ENCODE measurements at places on chromosomes 5 and 9.

DNA sequence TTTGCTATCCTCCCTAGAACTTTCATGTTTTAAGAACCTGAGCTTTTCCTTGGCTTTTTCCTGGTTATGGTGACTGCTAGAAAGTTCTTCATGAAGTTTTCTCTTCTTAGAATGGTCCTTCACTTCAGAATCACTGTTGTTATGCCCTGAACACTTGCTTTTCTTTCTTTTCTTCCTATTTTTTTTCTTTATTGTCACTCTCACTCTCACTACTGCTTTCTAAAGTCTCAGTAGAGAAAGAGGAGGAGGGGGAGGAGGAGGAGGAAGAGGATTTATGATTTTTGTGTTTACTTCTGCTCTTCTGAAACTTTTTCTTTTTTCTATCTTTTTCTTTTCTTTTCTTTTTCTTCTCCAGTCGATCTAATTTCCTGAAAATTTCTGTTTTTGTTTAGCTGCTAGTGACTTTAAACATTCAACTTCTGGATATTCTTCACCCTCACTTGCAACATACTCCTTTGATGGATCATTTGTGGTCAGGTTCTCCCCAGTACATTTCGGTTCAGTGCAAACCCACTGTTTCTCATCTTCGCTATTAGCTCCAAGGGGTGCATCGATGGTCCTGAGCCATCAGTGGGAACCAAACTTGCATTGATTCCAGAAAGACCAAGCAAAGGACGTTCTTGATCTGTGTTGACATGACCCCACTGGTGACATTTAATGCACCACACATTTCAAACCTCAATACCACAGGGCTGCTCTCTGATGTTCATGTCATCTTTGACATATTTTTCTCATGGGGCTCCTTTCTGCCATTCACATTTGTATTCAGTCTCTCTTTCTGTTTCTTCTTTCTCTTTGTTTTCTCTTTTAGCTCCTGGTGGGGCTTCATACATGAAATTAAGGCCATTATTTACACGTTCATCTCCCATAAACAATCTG is 81.6 kb upstream of the HAND1 start:
- DNase-seq, result no peak

DNA sequence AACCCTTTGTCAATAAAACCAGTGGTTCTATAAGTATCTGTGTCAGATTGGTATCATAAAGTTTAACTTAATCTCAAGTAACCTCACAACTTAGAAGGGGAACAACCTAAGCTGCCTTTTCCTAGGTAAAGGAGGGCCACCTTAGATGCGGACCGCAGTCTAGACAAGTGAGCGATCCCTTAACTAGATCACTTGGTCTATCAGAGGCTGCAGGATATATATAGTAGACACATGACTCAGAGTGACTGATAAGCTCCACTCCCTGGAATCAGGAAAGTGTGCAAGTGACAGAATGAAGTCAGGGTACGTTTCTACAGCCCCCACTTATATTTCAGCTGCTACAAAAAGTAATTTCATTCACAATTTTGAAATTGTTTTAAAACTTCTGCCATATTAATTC is 7.4 kb downstream of the REEP5 start:
- no peak for DNase-seq

GRCh38 chr9:126376311-126377175 is 49.9 kb downstream of the MVB12B start:
- no peak for DNase-seq

DNA sequence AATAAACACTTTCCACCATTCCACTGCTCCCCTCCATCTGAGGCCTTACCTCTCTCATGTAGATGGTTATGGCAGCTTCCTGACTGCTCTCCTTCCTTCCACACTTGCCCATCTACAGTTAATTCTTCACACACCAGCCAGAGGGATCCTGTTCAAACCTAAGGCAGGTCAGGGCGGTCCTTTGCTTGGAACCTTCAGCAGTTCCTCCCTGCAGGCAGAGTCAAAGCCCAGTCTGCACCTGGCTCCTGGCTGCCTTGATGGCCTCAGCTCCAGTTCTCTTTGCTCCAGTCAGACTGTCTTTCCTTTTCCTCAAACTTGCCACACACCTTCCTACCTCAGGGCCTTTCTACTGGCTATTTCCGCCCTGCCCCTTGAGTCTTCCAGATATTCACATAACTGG is 30.2 kb upstream of the NR3C1 start:
- no peak for DNase-seq

DNA sequence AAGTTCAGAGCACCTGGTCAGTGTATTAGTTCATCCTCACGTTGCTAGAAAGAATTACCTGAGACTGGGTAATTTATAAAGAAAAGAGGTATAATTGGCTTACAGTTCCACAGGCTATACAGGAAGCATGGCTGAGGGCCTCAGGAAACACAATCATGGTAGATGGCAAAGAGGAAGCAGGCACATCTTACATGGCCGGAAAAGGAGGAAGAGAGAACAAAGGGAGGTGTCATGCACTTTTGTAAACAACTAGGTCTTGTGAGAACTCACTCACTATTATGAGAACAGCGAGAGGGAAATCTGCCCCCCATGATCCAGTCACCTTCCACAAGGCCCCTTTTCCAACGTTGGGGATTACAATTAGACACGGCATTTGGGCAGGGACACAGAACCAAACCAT is 28.8 kb upstream of the CAVIN4 start:
- DNase-seq, result no peak

GRCh38 chr5:131389096-131389868 is 125.4 kb downstream of the CDC42SE2 start:
- DNase-seq, result no peak

- peak; percentile 48 for DNase-seq
Observed at GRCh38 chr5:343461-344401, 22.2 kb downstream of the AHRR start.

GRCh38 chr5:170161069-170161468 is 55.4 kb downstream of the FOXI1 start:
- peak; percentile 13 for DNase-seq

GRCh38 chr5:94288937-94289336 is 329.5 kb downstream of the KIAA0825 start:
- peak; percentile 22 for DNase-seq

- DNase-seq, result no peak
Observed at GRCh38 chr5:128711216-128711615, 173.2 kb upstream of the FBN2 start.

GRCh38 chr9:110738982-110739381 is 70.4 kb downstream of the MUSK start:
- no peak for DNase-seq

DNA sequence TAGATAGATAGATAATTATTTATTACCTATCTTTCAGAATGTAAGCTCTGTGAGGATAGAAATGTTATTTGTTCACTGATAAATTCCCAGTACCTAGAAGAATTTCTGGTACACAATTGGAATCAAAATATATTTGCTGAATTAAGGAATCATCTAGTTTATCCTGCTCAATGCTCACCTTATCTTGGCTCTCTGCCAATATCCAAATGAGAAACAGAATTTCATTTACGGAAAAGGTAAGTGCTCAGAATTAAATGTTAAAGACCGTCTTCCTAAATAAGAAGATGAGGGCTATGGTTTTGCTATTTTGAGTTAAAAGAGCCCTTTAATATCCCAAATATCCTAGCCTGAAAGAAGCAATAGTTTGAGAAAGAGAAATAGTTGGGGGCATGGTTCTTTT is 232.1 kb upstream of the PDE4D start:
- no peak for DNase-seq

- DNase-seq, result no peak
Observed at GRCh38 chr5:96260009-96260408, 173.0 kb downstream of the PCSK1 start.

DNA sequence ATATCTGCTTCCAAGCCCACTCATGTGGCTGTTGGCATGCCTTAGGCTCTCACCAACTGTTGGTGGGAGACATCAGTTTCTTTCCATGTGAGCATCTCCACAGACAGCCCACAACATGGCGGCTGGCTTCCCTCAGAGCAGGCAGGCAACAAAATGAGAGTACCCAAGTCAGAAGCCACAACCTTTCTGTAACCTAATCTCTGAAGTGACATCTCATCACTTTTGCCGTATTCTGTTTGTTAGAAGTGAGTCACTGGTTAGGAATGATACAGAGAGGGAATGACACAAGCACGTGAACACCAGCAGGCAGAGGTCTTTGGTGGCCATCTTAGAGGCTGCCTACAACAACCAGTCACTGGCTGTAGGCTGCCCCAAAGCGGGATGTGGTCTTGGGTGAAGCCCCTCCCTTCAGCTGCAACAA is 88.6 kb upstream of the RASGRF2 start:
- no peak for DNase-seq

GRCh38 chr5:38316544-38317224 is 58.3 kb downstream of the EGFLAM start:
- peak; percentile 13 for DNase-seq

GRCh38 chr9:133811471-133811870 is 73.3 kb upstream of the SARDH start:
- DNase-seq, result no peak

DNA sequence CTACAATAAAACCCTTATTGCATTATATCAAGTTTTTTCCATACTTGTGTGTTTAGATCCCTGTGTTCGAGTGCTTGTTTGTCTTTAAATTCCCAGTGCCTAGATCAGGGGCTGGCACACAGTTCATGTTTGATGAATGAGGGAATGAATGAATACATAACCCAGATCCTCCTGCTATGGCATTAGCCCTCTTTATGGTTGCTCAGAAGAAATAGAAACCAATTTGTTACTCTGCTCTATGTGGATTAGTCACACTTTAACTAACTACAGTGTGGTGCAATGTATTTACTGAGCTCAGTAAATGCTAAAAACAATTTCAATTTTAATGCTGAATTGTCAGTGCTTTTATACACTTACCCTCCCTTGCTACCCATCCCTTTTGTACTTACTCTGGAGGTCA is 16.4 kb upstream of the GALNT10 start:
- DNase-seq, result no peak

DNA sequence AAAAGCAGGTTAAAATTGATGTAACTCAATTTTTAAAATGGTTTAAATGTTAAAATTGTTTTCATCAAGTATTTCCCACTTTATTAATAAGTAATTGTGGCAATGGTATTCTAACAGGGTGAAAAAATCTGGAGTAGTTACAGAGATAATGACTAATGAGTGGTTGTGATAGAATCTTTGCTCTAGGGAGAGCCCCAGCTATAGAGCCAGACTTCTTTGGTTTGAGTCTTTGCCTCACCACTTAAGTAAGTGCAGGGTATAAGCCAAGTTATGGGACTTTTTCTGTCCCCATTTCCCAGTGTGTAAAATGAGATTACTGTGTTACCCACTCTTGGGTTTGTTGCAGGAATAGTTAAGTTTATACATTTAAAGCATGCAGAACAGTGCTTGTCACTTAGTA is 158.1 kb downstream of the FER start:
- no peak for DNase-seq

GRCh38 chr5:129807162-129807814 is 59.4 kb downstream of the MINAR2 start:
- no peak for DNase-seq

DNA sequence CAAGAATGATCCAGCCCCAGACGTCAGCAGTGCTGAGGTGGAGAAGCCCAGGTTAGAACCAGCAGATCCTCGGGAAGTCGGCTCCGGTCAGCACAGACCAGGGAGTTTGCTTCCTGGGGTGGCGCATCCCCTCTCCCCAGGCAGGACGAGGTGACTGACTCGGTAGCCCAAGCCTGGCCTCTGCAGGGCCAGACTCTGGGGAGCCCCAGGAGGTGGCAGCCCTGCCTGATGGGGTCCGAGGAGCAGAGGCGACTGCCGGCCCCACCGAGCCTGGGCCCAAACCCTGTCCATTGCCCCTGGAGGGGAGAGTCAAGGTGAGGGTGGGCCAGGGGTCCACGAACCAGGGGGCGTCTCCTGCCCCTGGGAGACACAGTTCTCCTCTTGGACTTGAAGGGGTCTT is 52.9 kb upstream of the SARDH start:
- no peak for DNase-seq

DNA sequence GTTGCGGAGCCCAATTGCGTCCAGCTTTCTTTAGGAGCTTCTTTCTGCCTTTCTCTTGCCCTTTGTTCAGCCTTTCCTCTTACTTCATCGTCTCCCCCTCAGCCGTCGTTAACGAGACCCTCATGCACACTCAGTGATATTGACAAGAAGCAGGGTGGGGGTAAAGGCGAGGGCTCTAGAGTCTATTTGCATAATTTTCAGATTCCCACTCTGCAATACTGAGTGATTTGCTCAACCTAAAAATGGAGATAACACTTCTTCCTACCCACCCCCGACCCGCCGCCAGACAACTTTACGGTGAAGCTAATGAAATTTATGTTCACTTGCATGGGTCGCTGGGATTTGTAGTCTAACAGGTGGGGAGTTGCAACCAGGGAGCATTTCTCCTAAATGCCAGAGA is 1.3 kb upstream of the TBC1D2 start:
- DNase-seq, result no peak

GRCh38 chr9:112905084-112905483 is 14.4 kb upstream of the SLC46A2 start:
- DNase-seq, result no peak

DNA sequence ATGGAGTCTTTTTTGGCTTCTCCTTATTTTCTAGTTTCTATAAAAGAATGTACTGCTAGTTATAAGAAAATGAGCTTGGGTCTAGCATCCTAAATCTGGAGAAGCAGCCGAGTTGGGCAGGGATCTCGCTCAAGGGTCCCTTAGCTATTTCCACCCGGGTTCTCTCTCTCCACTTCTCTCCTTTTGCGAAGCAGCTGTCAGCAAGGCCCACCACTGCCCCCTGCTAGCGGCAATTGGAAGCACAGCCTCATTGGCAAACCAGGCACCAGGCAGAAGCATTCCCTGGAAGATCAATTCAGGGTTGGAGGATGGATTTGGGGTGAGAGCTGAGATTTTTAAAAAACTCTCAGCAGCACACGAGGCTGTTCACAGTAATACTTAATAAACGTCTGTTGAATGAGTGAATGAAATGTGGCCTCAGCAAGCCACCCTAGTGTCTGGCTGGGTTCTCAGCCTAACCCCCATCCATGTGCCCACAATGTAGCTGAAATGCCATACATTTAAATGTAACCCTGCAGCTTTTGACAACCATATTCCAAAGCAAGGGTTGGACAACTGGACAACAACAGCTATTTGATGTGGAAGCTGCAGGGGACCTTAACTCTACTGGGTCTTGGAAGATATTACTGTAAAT is 34.6 kb upstream of the TNIP1 start:
- no peak for DNase-seq

DNA sequence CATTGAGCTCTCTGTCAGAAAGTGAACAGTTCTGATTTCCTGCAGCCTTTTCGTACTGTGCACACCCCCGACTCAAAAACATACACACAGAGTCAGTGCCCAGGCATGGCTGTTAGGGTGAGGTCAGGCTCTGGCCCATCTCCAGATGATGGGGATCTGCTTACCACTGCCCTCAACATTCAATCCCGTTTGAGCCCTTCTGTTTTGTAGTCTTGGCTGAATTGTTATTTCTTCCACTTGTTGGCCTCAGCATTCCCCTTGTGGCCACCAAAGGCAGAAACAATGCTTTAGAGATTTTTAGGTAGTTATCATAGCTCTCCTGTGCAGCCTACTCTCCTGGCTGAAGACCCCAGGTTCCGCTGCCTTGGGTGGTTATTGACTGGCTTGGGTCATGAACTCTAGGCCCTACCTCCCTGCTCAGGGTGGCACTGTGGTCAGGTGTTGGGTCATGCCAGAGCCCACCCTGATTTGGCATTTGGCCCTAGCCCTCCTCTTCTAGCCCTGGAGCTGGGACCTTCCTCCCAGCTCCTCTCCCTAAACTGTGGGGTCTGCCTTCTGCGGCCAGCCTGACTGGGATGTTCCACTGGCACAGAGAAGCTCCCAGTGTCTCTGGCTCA is 7.8 kb upstream of the MYOZ3 start:
- DNase-seq, result no peak

GRCh38 chr9:120937596-120937995 is 11.0 kb upstream of the TRAF1 start:
- no peak for DNase-seq

- no peak for DNase-seq
Observed at GRCh38 chr9:122767817-122768216, 20.9 kb upstream of the OR5C1 start.

All from fibroblast of skin of left biceps (primary cell).